DMS79 (cell line): ENCODE measurements at places on chromosomes 7 and 10.

GRCh38 chr10:113226399-113226798 lies 276.4 kb downstream of the TCF7L2 start:
- DNase-seq, result no peak

- DNase-seq, result no peak
Measured at GRCh38 chr7:16695621-16696237, 49.7 kb downstream of the BZW2 start.

GRCh38 chr10:47256751-47257336 lies 43.2 kb upstream of the GDF10 start:
- no peak for DNase-seq

- DNase-seq, result peak; percentile 8
Measured at GRCh38 chr10:784403-785088, 95.1 kb upstream of the DIP2C start.

DNA sequence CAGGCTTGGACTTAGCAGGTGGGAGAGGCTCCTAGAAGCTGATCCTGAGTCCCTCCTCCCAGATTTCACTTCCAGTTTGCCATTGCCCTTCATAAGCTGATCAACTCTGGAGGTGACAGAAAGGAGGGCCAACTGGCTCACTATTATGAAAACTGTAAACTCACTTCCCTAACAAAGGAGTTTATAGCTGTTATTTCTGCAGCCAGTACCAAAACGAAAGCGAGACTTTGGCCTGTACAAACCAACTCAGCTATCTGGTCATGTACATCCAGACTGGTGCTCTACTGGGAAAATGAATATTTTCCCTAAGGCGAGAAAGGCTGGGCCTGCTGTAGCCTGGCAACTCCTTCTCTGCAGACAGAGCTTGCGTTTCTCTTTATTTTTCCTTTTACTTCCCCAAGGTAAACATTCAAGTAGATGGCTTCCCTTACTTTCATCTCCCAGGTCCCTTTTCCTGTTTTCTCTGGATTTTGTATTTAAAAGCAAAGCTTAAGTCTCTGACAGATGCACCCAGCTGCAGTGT lies 54.7 kb downstream of the GALNT17 start:
- DNase-seq, result no peak

GRCh38 chr10:66144016-66144415 lies 781.8 kb upstream of the LRRTM3 start:
- no peak for DNase-seq

GRCh38 chr7:6491194-6491593 lies 43.4 kb upstream of the DAGLB start:
- DNase-seq, result no peak
